ENCODE measurements at places on chromosomes 1 and 21.

DNA sequence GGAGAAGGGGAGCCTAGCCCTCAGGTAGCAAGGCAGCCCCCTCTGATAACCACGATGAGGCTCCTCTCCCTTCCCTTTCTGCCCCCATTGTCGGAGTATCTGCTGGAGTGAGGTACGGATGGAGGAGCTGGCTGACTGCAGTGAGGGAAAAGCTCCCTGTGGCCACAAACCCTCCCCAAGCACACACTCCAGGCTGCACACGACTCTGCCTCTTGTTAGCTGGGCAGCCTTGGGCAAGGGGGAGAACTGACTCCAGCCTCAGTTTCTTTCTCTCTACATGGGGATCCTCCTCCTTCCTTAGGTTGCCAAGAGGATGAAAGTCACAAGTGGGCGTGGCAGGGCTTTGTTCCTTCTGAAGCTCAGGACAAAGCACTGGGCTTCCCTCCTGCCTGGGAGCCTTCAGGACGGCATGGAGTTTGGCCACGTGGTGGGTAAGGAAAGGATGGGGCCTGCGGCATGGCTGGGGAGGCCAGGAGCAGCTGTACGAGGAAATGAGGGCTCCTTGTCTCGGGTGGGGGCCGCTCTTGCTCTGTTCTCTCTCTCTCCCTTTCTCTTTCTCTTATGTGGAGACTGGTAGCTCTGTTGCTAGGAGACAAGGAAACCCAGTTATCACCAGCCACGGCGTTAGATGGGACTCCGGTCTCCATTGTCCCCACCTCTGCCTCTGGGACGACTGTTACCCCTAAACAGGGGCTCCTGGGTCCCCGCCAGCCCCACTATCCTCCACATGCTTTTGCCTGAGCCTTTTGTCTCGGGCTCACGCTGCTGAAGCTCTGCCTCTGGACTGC, 39.7 kb downstream of the LRP8 start:
- peak; percentile 6 for DNase-seq

DNA sequence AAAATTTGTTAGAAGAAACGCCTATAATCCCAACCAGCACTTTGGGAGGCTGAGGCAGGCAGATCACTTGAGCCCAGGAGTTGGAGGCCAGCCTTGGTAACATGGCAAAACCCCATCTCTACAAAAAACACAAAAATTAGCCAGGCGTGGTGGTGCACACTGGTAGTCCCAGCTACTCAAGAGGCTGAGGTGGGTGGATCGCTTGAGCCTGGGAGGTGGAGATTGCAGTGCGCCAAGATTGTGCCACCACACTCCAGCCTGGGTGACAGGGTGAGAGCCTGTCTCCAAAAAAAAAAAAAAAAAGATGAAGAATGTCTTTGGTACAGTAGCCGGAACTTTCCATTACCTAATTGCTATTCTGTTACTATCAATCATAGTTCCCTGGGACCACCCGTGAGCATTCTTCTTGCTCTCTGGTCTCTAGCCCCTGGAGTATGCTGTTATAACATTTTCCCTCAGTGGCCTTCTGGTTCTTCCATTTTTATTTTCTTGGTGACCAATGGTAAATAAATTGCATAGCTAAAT, 43.4 kb downstream of the WASF2 start:
- DNase-seq: no peak

GRCh38 chr21:46604975-46605766, at the start of gene S100B:
S100B (minus strand) TSS chr21:46605082; CDS start chr21:46602415, 2,667 bp downstream.
- no peak for DNase-seq

GRCh38 chr1:246698466-246699094, 25.6 kb upstream of the SCCPDH start:
- DNase-seq: no peak

DNA sequence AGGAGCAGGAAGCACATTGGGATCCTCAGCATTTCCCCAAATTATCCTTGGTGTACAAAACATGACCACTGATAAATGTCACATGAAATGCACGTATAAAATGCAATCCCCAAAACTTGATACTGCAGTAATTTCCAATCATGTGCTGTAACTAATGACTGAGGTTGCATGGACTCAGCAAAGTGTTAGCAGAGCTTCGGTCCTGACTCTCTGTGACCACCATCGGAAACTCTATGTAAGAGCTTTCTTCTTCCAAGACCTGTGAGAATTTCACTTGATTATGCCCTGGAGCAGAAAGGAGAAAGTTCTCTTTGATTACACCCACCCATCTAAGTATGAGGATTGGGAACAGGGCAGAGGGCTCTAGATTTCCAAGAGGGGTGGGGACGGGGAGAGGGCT, 908 bp downstream of the CD53 start:
- no peak for DNase-seq

GRCh38 chr21:35840197-35840799, 220.0 kb downstream of the SETD4 start:
- peak; percentile 84 for DNase-seq

DNA sequence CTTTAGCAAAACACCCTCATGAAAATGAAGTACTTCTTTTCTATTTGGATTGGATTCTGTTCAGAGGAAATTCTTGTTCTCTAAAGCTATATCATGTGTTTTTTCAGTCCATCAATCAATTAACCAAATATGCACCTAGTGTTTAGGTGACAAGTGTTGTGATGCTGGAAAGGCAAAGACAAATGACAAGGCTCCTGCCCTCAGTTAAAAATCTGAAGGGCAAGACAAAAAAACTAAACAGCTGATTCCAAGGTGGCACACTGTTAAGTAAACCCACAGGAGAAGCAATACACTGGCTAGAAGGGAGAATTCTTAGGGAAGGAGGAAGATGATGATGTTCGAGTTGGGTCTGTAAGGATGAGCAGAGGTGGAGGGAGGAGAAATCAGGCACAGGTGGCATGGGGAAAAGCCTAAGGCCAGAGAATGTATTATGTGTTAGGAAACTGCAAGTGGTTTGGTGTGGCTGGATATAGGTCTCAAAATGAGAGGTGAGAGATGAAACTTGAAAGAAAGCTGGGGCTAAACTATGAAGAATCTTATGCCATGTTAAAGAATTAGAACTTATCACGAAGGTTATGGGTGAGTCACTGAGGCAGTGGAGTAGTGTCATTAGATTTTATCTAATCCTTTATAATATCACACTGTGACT, 51.8 kb upstream of the GFI1 start:
- DNase-seq: no peak

GRCh38 chr1:42533101-42533863, 70.2 kb downstream of the CCDC30 start:
- no peak for DNase-seq

- DNase-seq: no peak
Measured at GRCh38 chr1:89125240-89125912, 538 bp downstream of the GBP2 start.

DNA sequence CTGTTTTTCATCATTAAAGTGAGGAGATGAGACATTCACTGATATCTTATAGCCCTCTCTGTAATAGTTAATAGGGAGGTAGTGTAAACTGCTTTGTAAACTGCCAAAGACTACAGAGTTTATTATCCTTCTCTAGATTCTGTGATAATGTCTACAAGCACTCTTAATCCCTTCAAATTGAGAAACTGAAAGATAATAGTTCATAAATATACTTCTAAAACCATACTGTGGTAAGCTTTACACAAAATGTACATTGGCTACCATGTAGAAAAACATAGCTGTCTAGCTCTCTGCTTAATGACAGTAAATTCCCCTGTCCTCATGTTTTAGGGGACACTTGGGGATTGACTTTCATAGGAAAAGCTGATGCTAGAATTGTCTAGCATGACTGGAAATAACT, 39.6 kb downstream of the CXADR start:
- DNase-seq: no peak

All from NCI-H1092 treated with DMSO at 0.1 percent for 48 hours (cell line).